ENCODE measurements at places on chromosomes 3 and 15. TPM values are rescaled to one million over a fixed set of nuclear protein-coding genes. Genes with fewer than 3 reads are reported as not detected.

GRCh38 chr3:157082305-157082982, 77.5 kb downstream of the CCNL1 start:
- peaks cover 2% of the 10 kb centered on the region for H3K36me3 ChIP-seq
- H3K27me3 ChIP-seq: no peaks in the 10 kb centered on the region
- no peak overlapping the region for H3K4me3 ChIP-seq
- H3K4me1 ChIP-seq: peaks cover 21% of the 10 kb centered on the region
- no peak overlapping the region for H3K27ac ChIP-seq
- no peak for DNase-seq

DNA sequence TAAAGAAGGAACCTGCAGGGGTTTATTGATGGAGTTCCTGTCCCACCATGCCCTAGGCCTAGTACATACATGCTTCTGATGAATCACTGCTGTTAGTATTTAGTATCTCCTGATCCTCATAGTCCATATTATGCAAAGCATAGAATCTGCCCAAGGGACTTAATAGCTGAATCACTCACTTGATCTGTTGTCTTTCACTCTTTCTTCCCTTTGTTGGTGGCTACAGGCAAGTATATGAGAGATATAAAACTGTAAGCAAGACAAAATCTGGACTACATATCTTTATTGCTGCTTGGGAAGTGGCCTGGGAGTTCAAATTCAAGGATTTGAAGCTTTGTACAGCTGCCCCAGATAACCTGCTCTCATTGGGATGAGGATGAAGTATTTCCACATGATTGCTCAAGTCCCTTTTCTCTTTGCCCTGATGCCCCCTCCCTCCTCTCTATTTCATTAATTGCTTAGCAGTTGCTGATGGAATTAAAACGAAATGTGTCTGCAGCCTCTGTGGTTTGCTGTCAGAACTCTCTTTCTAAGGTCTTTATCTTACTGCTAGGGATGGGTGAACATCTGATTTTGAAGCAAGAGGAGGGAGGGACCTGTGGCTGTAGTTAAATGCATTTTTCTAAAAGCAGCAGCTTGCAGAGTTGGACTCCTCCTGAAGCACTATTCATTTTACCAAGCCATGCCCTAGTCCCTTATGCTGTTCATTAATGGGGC, 114.1 kb downstream of the ZNF609 start:
- H3K36me3 ChIP-seq: peaks cover 24% of the 10 kb centered on the region
- H3K4me3 ChIP-seq: no peak overlapping the region
- peak overlapping the region; percentile 24 for H3K27ac ChIP-seq
- no peak for DNase-seq

VIPR1 gene
- total RNA-seq: 26.9 TPM

DNA sequence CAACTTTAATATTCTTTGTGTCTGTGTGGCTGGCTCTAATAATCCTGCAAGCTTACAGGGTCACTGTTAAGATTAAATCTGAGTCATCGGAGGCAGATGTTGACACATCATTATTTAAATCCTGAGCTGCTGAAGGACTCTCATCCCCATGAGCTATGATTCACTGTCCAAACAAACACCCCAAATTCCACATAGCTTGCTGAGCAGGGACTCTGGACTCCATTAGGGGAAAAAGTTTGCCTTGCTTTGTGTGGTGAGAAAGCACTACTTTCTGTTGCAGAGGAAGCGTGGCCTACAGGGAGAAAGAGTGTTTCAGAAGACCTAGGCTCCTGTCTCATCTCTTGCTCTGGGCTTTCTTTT, 213.7 kb downstream of the PDCD6IP start:
- peaks cover 6% of the 10 kb centered on the region for H3K4me1 ChIP-seq
- DNase-seq: no peak
- H3K27ac ChIP-seq: no peak overlapping the region
- H3K27me3 ChIP-seq: peaks cover 2% of the 10 kb centered on the region
- no peaks in the 10 kb centered on the region for H3K36me3 ChIP-seq

AADACL2 gene
- not detected for total RNA-seq

- peaks cover 31% of the 10 kb centered on the region for H3K27me3 ChIP-seq
- no peak for DNase-seq
- H3K4me3 ChIP-seq: no peak overlapping the region
Observed at GRCh38 chr15:95557226-95558046, 773.1 kb upstream of the NR2F2 start.

DNA sequence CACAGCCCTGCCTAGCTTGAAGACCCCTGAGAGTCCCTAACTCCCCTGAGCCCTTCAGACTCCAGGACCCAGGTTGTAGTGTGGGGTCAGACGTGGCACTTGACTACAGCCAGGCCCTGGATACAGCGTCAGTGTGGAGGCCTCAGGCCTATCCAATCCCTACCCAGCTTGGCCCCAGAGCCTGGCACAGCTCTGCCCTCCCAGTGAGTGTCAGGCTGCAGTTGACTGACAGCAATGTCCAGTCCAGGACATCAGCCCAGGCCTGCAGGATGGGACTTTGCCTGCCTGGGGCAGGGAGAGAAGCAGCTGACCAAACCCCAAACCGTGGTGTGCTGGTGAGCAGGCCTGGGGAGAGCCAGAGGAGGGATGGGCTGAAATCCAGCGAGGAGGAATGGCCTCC, 27.3 kb downstream of the KLF13 start:
- peak overlapping the region; percentile 80 for H3K4me3 ChIP-seq
- H3K4me1 ChIP-seq: peaks cover 83% of the 10 kb centered on the region
- no peaks in the 10 kb centered on the region for H3K27me3 ChIP-seq
- H3K27ac ChIP-seq: peak overlapping the region; percentile 100

- no peaks in the 10 kb centered on the region for H3K27me3 ChIP-seq
- DNase-seq: no peak
- H3K4me1 ChIP-seq: peaks cover 25% of the 10 kb centered on the region
- H3K4me3 ChIP-seq: peak overlapping the region; percentile 7
- peaks cover 13% of the 10 kb centered on the region for H3K36me3 ChIP-seq
Observed at GRCh38 chr3:101530686-101531047, 17.7 kb upstream of the SENP7 start.

DNA sequence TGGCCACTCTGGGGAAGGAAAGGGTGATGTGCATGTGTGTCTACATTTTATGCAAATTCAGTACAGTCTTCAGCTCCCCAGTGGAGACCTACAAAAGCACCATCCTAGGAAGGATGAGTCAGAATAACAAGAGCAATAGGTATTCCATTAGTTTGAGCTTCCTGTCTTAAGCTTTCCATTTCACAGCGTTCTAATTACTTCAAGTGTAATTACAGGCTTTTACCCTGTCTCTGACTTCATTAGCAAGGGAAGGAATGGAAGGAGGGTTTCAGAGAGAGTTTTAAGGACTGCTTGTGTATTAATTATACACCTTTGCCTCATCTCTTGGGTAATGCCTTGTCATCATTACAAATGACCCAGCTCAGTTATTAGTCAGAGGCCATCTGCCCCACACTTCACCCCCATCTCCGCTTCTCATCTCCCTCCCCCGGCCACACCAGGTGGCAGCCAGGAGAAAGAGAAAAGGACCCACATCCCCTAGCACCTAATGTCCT, 202.8 kb upstream of the MRPL3 start:
- DNase-seq: no peak
- H3K27ac ChIP-seq: no peak overlapping the region
- H3K36me3 ChIP-seq: no peaks in the 10 kb centered on the region
- no peaks in the 10 kb centered on the region for H3K4me1 ChIP-seq
- H3K4me3 ChIP-seq: no peak overlapping the region

PP2D1 gene
- total RNA-seq: not detected

GRCh38 chr3:161336661-161337060, 34.7 kb downstream of the SPTSSB start:
- no peak overlapping the region for H3K4me3 ChIP-seq
- no peaks in the 10 kb centered on the region for H3K36me3 ChIP-seq
- H3K27ac ChIP-seq: no peak overlapping the region
